GM12892 (cell line): ENCODE measurements at places on chromosomes 6 and 20.

GRCh38 chr6:40400738-40401137 lies 186.4 kb downstream of the LRFN2 start:
- no peak for DNase-seq

DNA sequence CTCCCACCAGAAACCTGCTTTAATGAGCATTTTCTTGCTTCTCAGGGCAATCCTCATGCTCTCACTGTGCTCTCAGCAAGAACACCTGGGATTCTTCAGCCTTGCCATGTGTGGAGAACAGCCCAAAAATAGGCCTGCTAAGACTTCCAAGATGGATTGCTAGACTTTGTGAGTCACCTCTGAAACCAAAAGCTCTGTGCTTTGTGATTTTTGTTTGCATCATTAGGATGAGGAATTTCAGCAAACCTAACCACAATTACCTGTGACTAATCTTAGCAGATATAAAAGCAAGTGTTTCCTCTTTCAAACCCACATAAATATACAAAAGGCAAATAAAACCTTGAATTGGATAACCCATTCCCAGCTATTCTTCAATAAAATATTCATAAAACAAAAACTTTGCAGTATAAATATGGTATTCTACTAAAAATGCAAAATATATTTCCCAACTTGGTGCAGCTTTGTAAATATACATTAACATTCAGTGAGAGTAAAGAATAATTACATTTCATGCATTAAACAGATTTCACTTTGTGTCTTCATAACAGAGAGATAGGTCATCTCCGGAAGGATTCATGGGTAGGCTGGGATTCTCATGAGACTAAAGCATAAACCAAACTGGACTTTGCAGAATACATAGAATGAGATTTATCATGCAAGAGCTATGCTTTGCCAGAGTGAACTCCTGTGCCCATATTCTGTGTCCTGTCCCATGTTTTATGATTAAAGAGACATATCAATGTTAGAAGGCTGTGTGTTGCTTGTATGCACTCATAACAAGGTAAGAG lies 33.5 kb downstream of the TPBG start:
- no peak for DNase-seq

DNA sequence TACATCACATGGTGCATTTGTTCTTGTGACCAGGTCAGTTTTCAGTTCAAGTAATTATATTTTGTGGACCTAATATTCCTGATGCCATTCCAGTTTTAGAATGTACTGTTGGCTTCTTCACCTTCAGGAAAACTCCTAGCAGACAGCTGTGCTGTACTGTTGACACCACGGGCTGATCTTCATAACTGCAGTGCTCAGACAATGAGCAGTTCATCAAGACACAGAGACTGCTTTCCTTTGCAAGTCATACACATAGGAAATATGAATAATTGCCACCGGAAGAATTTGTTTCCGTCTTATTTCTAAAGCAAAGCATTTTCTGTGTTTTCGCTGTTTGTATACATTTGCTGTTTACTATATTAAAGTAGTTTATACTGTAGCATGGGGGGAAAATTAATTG lies 89.8 kb downstream of the C6orf118 start:
- DNase-seq, result no peak

DNA sequence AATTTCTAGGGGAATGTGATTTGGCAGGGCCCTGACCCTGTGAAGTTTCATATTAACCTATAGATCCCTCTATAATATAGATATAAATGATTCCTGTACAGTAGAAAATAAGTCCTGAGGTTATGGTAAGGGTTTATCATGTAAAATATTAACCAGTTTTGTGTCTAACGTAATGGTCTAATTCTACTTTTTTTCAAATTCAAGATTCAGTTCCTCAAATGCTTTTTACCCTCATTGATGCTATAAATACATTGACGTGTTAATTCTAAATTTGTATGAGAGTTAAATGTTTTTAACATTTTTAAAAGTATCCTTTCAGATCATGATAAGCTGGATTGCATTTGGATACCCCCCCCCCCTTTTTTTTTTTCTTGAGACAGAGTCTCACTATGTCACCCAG lies 169.4 kb downstream of the MEI4 start:
- no peak for DNase-seq

- no peak for DNase-seq
Observed at GRCh38 chr6:80438772-80439171, 332.3 kb downstream of the BCKDHB start.

DNA sequence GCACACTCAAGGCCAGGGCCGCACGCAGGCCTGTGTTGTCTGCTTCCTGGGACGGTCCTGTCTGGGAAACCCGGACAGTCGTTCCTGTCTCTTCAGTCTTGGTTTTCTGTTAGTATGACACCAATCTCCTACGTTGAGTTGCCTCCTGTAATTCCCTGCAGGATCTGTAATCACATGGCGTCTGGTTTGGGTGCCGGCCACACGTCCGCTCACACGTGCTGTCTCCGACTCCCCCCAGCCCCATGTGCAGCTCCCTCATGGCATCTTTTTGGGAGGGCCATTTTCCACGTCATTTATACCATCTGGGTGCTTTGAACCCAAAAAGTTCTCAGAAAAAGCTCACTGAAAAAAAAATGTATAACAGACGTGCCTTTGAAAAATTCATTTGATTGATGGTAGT lies 23.2 kb downstream of the DLL1 start:
- DNase-seq, result no peak

DNA sequence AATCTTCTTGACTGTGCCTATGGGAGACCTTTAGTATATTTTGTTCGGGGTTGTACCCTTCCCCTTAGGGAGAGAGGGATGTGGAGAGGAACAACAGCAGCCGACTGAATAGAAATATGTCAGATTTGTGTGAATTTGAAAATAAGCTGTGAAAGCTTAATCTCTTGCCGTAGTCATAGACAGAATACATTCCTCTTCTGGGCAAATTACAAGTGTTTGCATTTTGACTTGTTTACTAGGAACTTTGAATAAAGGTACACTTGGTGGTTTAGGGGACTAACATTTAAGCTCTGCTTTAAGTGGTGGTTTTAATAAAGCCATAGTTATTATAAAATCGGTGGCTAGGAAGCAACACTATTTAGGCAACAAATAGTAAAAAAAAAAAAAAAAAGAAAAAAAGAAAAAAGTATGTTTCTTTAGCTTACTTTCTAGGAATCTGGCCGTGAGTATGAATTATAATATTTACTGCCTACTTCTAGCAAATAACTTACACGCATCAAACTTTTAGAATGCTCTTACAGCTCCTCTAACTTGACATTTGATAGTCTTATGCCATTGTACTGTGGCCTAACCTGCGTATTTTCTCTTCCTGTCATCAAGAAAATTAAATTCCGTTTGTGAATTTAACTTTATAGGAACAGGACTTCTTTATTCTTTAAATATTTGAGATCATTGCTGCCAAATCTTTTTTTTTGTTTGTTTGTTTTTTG lies 65.1 kb downstream of the ZBTB2 start:
- no peak for DNase-seq

- DNase-seq, result no peak
Observed at GRCh38 chr6:169959136-169960002, 207.9 kb downstream of the ERMARD start.
